ENCODE measurements at places on chromosomes 4 and X.
A peak's percentile ranks its signal among the peaks of the same experiment; 100 is the strongest.

- DNase-seq = peak; percentile 42
Measured at GRCh38 chr4:44150091-44150576, 298.5 kb downstream of the KCTD8 start.

DNA sequence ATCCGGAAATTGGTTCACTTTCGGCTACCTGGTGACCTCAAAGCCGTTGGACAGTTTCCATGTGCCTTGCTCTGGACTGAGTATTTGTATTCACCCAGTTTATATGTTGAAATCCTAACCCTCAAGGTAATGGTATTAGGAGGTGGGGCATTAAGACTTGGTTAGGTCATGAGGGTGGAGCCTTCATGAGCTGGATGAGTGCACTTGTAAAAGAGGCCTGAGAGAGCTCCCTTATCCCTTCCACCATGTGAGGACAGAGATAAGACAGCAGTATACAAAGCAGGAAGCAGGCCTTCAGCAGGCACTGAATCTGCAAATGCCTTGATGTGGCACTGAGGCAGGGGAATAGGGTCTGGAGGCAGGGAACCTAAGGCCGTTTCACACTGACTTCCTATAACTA, 5.3 kb upstream of the OPHN1 start:
- no peak for DNase-seq

- no peak for DNase-seq
Measured at GRCh38 chrX:130734713-130735112, 168.3 kb downstream of the ENOX2 start.

DNA sequence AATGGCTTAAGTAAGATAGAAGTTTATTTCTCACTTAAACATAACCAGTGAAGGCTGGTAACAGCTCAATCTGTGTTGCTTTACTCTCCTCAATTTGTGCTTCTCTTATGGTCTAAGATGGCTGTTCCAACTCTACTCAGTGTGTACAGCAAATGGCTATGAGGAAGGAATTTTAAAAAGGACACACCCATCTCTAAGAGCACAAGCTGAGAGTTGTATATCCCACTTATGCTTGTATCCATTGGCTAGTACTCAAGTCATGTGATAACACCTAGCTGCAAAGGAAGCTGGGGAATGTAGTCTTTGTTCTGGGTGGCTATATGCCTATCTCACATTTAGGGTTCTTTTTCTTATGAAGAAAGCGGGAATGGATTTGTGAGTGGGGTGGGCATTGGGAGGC, 63.3 kb downstream of the GPAT3 start:
- peak; percentile 42 for DNase-seq

GRCh38 chr4:185143601-185143969, 519 bp downstream of the SLC25A4 start:
- no peak for DNase-seq

GRCh38 chr4:15376594-15376993, 51.2 kb upstream of the C1QTNF7 start:
- peak; percentile 55 for DNase-seq

DNA sequence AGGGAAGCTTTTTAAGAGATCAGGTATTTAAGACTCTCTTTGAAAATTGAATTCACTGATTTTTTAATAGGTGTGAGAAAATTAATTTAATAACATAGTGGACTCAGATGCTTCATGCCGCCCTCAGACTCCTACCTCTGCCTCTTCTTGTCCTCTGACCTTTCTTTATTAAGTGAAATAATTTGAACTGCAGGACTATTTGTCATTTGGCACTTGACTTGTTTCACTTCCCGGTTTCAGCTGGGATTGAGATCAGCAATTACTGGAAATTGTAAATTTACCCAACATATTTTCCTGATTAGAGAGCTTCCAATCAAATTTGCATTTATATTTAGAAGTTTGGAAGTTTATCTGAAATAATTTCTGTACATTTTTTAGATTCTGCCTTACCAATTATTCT, 116.8 kb downstream of the CBR4 start:
- DNase-seq = no peak

DNA sequence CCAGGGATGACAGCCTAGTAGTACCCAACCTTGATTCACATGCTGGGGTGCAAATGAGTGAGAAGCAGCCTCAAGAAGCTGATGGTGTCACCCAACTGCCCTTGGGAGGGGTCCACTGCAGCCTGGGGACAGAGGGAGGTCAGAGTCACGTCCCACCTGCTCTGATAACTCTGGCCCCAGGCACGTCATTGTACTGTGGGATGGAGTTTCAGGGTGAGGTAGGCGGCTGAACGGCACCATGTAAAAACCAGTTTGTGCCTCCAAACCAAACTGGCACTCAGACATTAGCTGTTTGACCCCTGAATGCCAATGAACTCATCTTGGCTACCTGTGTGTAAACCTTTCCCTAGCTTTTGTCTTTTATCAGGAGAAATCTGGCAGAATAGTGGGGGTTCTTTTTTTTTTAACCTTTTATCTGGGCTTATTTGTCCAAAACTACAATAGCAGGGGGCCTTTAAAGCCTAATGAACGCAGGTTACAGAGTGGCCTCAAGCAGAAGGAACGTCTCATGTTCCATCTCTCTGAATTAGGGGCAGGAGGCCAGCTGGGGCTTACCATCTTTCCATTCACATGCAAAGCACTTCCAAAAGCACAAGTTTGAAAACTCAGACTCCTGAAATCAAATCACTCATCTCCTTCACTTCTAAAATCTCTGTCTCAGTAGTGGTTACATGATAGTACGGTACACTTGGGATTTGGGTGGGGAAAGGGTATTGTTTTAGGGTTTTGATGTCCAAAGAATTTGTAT, 89.4 kb downstream of the IRF2 start:
- DNase-seq = no peak

- no peak for DNase-seq
Measured at GRCh38 chr4:28799696-28800095, 1920.5 kb upstream of the PCDH7 start.

DNA sequence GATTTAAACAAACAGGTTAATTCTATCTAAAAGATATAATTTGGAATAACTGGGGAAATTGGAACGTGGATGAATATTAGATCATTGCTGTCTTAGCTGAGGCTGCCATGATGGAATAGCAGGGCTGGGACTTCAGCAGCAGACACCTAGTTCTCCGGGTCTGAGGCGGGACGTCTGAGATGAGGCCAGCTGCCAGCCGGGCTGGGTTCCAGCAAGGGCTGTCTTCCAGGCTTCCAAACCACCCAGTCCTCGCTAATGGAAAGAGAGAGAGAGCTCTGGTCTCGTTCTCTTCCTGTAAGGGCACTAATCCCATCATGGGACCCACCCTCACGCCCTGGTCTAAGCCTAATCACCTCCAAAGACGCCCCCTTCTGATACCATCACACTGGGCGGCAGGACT, 85.7 kb downstream of the ADRA2C start:
- DNase-seq = no peak

DNA sequence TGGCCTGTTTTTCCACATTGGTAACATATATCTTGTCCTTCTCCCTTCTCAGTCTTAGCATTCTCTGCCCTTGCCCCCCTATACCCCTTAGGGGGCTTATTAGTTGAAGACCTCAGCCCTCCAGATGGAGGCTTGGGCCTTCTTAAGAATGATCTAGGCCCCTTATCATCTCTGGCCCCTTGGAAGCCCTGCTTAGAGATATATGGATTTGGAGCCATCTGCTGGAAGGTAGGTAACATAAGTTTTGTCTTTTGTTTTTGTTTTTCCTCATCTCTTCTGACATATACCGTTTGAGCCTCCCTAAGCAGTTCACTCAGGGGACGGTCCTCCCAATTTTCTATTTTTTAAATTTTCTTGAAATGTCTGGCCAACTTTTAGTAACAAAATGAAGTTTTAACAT, 48.3 kb upstream of the NAP1L2 start:
- no peak for DNase-seq

DNA sequence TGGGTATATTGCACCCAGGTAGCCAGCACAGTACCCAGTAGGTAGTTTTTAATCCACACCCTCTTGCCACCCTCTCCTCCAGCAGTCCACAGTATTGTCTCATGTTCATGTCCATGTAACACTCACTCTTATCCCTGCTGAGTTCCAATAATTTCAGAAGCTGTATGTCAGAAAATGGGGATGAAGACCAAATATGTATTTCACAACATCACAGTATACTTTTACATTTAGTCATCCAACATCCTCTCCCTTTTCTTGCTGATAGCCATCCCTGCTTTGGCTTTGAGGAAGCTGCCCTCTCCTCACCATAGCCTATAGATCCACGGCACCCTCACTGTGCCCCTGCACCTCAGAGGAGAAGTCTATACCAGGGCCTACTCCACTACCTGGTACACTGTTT, 126.0 kb upstream of the LDB2 start:
- DNase-seq = peak; percentile 51

GRCh38 chrX:46341767-46342322, 203.4 kb downstream of the ZNF674 start:
- no peak for DNase-seq

GRCh38 chr4:147560625-147561024, 56.6 kb upstream of the TMEM184C start:
- peak; percentile 33 for DNase-seq

Data from fibroblast of skin of right quadriceps (primary cell).